HuH-7 (cell line): ENCODE measurements at places on chromosomes 16 and 17.

DNA sequence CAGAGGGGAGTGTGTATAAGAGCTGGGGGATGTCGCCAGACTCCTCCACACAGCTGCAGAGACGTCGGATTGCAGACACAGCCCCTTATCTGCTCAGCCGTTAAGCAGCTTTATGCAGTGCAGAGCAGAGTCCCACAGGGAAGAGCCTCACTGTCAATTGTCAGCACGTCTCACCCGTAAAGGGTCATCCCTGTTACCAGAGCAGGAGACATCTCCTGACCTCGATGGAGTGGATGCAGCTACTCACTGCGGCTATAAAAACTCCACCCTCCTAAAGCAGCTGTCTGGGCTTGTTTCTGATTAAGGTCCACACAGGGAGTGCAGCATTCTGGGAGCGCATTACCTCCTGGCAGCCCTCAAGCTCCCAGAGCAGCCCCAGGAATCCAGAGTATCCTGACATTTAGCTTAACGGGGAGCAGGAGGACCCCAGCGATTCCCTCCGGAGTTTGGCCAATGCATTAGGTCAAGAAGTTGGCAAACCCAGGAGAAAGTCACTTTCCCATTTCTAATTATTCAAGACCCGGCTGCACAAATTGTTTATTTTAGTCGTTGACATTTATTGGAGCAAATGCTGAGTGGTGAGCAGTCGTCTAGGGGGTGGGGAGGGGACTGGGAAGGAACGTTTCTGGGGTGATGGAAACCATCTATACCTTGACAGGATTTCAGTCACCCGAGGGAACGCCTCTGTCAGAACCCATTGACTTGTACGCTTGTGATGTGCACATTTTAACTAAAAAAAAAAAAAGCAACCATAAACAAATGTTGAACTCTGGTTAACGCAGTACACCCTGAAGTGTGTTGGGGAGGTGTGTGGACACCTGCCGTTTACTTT, 100.0 kb upstream of the ZNF469 start:
- no peak for DNase-seq

- DNase-seq: peak; percentile 69
These were observed 658 bp downstream of the TNFRSF12A start for GRCh38 chr16:3020604-3021448.

DNA sequence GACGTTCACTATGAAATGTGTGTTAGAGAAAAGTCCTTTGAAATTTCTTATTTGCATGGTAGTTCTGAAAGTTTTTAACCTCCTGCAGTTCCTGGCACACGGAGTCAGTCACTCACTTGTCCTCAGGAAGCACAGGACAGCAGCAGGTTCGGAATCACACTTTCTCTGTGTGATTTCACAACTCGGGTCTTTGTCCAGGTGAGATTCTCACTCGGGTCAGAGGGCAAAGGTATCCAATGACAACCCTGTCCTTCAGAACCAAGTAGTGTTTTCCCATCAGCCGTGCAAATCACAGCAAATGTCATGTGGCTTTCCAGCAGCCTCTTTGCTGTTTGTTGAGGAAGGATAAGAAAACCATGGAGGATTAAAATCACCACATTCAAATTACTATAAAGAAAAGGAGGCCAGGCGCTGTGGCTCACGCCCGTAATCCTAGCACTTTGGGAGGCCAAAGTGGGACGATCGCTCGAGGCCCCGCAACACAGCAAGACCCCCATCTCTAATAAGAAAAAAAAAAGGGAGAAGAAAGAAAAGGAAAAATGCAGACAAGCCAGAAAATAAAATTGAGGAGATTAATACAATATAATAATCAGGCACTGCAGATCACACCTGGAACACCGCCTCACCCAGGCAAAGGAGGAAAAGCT, 22.0 kb downstream of the ADCY9 start:
- peak; percentile 65 for DNase-seq

GRCh38 chr17:74571621-74572270, 4.4 kb upstream of the CD300H start:
- no peak for DNase-seq

GRCh38 chr17:83198366-83199341, 119.2 kb downstream of the METRNL start:
- no peak for DNase-seq

DNA sequence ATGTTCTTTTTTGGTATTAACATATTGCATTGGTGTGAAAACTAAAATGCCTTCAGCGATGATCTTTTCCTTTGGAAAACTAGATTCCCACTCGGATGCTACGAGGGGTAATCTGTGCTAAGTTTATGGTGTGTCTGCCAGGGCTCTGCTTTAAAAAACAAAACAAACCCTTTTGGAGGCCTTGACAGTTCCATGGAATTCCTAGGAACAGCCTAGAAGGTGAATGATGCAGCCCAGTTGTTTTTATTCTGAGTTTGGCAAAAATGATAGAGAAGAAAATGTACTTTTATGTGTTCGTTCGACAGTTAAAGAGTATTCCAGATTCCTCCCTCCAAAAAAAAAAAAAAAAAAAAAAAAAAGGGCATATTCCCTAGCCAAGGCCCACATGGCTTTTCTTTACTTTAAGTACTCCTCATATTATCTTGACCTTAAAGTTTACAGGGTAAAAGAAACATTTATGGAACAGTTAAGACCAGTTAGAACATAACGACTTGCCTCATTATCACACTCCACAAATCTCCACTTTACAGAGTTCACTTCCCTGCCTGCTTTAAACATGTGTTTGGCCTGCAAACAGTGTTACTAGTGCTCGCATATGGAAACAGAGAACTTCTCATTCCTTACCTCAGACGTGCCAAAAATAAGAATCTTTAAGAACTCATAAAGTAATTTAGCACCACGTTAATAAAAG, 159.1 kb downstream of the WWOX start:
- no peak for DNase-seq

- DNase-seq: no peak
These were observed 8.3 kb downstream of the MT2A start for GRCh38 chr16:56616608-56617211.

- peak; percentile 74 for DNase-seq
These were observed 30.6 kb upstream of the ETV4 start for GRCh38 chr17:43576563-43577229.

DNA sequence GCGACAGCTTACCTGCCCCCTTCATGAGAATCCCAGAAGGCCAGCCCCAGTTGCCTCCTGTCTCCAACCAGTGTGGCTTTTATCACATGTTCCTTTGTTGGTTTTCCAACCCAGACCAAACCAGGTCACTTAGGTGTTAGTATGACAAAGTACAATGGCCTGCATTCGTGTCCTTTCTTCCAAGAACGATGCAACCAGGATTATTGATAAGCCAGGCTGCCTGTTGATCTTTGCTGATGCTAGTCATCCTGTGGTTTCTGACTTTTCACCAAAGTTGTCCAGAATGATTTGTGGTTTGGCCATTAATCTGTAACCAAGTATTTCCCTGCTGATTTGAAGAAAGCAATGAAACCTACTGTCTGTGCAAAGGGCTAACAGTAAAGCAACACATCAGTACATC, 191.4 kb downstream of the CYLD start:
- DNase-seq: no peak

DNA sequence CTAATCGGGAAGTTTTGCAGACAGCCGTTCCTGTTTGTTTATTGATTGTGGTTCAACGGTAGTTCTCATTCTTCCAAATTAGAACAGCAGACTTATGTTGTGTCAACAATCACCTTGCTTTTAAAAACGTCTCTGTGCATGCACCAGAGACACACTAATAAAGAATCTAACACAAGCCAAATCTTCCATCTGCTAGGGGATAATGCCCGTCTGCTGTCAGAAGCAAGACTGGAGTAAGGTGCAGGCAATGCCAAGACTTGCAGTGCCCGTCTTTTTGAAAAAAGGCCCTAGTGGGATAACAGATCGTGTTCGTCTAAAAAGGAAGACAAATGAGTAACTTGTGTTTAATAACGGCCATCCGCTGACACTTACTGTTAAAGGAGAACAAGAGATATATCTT, 158.4 kb downstream of the KCNJ2 start:
- DNase-seq: no peak

DNA sequence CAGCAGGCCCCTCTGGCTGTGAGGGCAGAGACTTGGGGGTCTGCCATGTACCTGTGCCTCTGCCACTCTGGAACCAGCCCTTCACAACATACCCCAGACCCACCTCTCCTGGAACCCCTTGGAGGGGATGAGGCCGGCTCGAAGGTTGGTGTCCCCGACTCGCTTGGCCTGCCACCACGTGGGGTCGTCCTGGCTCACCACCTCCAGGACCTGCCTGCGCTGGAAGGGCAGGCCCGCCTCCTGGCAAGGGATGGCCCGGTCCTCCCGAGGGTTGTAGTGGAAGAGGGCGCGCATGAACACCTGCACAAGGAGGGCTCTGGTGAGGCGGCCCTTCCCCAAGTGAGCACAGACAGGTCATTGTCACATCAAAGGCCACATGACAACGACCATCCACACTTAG, 12.2 kb downstream of the MPP3 start:
- DNase-seq: no peak
